Dermis blood vessel endothelial cell (primary cell): ENCODE measurements at places on chromosomes 3 and 15.
A peak's percentile ranks its signal among the peaks of the same experiment; 100 is the strongest.

DNA sequence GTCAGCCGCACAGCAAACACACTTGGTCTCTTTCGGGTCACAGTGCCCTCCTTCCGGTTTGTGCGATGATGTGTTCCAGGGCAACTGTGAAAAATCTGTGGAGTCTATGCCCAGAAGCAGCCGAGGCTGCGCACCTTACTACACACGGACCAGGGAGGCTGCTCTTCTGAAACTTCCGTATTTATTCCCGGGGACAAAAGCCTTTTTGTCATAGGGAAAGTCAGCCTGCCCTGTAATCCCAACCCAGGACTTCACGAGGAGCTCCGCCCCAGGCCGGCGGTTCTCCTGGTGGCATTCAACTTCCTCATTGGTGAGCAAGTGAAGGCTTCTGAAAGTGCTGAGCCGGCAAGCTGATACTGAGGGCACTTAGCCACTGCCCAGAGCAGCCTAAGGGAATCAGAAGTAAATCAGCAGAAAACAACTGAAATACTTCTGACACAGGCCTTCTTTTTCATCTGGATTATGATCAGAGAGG, 126.5 kb downstream of the FMN1 start:
- no peak for DNase-seq

- DNase-seq = no peak
Measured at GRCh38 chr15:48425051-48425450, 93.8 kb downstream of the DUT start.

- no peak for DNase-seq
Measured at GRCh38 chr15:58775402-58775801, 4.3 kb downstream of the MINDY2 start.

DNA sequence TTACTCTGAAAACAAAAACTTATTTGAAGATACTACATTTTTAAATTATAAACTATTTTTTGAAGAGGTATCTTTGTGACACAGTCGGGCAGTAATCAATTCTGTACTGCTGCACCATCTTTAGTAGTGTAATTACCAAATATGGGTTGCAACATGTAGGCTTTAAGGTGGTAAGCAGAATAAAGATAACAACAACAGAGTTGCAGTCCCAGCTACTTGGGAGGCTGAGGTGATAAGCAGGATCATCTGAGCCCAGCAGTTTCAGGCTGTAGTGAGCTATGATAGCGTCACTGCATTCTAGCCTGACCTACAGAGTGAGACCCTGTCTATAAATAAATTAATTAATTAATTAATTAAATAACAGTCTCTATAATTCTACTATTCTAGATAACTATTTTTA, 6.0 kb downstream of the PLOD2 start:
- DNase-seq = no peak

GRCh38 chr3:32420126-32421038, 28.7 kb downstream of the CMTM7 start:
- DNase-seq = peak; percentile 78

DNA sequence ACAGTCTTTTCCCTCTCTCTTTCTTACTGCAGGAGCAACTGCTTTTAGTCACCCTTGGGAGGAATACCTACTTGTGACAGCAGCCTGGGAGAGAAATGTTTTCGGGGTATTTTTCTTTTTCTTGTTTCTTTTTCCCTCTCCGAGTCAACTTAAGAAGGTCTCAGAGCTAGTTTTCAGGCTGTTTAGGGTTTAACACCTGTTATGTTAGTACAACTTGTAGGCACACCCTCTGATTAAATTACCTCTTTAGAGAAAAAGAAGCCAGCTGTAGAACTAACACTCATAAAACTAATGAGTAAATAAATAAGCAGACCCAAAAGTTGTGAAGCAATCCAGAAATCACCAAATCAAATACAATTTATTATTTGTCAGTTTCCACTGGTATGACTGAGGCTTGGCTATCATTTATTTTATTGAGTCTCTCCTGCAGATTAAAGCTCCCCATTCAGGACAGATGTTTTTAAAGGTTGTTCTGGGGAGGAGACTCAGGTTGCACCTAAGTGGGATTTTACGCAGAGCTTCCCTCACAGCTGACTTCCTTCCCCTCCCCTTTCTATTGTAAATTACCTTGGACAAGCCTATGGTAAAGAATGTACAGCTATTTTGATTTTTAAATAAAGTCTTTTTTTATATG, 112.5 kb downstream of the FOXB1 start:
- DNase-seq = no peak

- no peak for DNase-seq
Measured at GRCh38 chr15:63517202-63517601, 12.8 kb downstream of the USP3 start.

- DNase-seq = no peak
Measured at GRCh38 chr3:179046497-179047353, 24.9 kb downstream of the ZMAT3 start.

- DNase-seq = no peak
Measured at GRCh38 chr3:132008837-132009236, 26.0 kb downstream of the CPNE4 start.

GRCh38 chr3:182794455-182795388, 1.4 kb downstream of the ATP11B start:
- DNase-seq = peak; percentile 7

DNA sequence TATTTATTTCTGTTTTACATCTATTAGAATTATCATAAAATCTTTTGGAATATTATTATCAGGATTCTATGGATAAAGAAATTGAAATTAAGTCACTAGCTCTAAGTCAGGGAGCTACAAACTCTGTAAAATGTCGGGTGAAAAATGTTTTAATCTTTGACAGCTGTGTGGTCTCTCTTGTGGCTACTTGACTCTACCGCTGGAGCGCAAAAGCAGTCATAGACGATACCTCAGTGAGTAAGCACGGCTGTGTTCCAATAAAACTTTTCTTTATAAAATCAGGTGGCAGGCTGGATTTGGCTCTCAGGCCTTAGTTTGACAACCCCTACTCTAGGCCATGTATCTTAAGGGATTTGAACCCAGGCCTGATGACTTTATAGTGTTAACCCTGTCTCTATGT, 88.5 kb upstream of the PFN2 start:
- DNase-seq = no peak

DNA sequence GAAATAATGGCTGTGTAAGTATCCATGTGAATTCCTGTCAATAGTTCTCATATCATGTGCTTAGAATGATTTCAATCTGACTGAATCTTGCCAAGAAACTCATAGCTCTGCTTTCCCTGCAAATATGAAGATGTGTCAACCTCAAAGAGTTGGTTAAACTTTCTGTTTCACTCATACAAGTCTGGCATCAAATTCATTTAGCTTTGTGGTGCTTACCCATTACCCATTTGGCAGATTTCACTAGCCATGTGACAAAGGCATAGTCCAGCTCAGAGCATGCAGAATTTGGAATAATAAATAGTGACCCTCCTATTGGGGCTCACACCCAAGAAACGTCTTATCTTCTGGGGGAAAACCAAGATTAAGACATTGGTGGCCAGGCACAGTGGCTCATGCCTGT, 256.6 kb upstream of the TPRG1 start:
- DNase-seq = no peak

- peak; percentile 37 for DNase-seq
Measured at GRCh38 chr3:126983653-126984390, 907 bp downstream of the PLXNA1 start.

DNA sequence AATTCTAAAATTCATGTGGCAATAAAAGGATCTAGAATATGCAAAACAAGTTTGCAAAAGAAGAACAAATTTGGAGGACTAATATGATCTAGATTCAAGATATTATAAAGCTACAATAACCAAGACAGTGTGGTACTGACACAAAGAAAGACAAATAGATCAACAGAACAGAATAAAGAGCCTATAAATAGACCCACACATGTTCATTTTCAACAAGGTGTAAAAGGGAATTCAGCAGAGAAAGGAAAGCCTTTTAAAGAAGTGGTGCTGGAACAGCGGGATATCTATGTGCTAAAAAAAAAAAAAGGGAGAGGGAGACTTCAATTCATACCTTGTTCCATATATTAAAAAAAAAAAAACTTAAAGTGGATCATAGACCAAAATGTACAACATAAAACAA, 149.0 kb downstream of the WDR76 start:
- no peak for DNase-seq

GRCh38 chr3:49295489-49296058, 18.5 kb upstream of the C3orf62 start:
- peak; percentile 63 for DNase-seq

- no peak for DNase-seq
Measured at GRCh38 chr15:27352136-27352535, 381.2 kb downstream of the GABRG3 start.

DNA sequence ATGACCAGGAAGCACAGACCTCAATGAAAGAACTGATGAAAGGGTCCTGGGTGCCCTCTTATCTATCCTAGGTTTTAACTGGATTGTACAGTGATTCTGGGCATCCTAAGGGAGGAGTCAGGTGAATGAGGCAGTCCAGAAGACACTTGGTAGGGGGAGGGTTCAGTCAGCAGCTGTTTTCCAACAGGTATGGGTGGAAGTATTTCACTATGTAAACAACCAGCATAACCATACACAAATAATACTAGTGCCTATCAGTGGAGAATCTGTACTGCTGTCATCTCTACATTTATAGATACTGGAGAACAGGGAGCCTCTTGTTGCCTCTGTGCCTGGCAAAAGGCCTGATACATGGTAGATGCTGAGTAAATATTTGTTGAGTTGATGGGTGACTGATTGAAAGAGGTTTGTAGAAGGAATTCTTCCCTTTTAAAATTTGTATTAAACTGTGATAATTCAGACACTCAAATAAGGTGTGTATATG, 328.5 kb downstream of the RBMS3 start:
- DNase-seq = no peak

- peak; percentile 17 for DNase-seq
Measured at GRCh38 chr3:128353361-128353965, 113.2 kb downstream of the DNAJB8 start.

GRCh38 chr3:72543246-72543645, 305.0 kb downstream of the SHQ1 start:
- DNase-seq = no peak

DNA sequence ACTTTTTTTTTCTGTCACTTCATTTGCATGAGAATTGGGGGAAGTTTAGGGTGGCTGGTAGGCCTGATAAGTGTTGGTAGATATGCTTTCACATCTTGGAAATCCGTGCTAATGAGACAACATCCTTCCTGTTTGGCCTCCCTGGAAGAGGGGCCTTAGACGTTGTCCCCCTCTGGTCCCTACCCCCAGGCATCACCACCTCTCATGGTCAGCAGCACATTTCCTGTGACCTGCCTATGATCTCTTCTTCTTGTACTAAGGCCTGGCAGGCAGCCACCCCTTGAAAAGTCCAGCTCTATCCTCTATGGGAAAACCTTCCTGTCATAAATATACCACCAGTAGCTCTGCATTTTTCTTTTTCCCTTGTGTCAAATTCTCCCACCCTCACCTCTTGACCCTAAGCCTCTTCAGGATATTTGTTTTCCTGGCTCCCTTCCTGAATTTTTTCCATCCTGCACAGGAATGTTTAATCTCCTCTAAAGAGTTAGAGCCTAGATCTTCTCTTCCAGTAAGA, 107.8 kb downstream of the SNRK start:
- DNase-seq = peak; percentile 100

DNA sequence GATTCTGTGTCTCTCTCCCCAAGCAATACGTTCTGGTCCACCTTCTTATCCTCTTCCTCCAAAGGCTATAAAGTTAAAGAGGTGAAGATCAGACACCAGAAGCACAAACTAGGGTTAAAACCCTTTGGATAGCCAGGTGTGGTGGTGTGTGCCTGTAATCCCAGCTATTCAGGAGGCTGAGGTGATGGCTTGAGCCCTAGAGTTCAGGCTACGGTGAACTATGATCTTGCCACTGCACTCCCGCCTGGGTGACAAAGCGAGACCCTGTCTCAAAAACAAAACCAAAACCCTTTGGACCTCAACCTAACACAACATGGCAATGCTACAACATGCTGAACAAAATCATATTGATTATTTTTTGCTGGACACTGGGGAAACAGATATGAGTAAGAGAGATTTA, 43.2 kb downstream of the MSL2 start:
- no peak for DNase-seq

GRCh38 chr3:187150186-187150585, 10.9 kb upstream of the RPL39L start:
- DNase-seq = no peak

DNA sequence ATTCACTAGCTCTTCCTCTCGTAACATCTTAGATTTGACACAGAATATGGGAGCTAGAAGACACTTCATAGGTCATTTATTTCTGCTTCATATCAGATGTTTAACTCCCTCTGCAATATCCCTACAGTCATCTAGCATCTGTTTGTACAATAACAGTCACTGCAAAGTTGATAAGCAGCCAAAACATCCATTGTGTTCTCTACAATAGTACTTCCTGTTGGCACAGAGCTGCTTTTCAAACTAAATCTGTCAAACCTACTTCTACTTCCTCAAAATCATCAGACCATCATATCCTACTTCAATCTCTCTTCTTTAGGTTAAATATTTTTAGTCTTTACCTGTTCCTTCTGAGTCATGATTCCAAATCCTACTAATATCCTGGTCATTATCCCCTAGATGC, 233.2 kb downstream of the FGF12 start:
- DNase-seq = peak; percentile 72

DNA sequence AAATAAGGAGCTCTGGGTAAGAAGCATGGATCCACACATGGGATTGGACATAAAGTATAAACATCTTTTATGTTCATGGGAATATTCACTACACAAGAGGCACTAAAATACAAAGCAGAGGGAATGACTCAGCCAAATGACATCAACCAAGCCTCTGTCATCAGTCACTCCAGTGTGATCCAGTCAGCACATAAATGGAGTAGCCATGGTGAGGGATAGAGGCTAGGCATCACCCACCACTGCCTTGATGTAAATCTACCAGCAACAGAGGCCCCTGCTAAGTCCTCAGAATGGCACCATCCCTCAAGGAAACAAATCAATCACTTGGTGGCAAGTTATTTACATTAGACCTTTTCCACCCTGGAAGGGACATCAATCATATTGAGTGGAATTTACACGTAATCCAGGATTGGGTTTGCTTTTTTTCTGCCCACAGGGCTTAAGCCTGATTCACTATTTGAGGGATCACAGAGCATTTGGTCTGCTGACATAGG, 27.2 kb downstream of the VEPH1 start:
- peak; percentile 35 for DNase-seq

DNA sequence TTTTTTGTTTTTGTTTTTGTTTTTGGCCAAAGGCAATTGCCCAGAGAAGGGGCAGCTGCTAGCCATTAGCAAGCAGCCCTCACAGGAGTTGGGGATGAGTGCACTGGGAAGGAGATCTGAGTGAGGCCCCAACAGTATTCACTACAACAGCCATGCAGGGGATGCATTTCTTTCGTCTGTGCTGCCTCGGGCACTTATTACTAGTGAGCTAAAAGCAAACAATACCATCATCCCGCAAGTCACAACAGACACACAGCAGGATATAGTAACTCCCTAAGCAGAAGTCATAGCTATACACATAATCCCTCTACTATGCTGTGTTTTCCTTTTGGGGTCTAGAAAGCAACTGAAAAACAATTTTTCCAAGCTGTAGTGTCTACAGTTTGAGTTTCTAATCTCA, 27.2 kb downstream of the CRTAP start:
- no peak for DNase-seq

GRCh38 chr3:162224746-162225145, 728.1 kb downstream of the OTOL1 start:
- no peak for DNase-seq

- peak; percentile 82 for DNase-seq
Measured at GRCh38 chr15:39756806-39757522, 25.7 kb downstream of the FSIP1 start.
